ENCODE measurements at places on chromosomes 7 and 10.

GRCh38 chr10:1009071-1009494 lies 16.6 kb downstream of the IDI2 start:
- no peak for DNase-seq

DNA sequence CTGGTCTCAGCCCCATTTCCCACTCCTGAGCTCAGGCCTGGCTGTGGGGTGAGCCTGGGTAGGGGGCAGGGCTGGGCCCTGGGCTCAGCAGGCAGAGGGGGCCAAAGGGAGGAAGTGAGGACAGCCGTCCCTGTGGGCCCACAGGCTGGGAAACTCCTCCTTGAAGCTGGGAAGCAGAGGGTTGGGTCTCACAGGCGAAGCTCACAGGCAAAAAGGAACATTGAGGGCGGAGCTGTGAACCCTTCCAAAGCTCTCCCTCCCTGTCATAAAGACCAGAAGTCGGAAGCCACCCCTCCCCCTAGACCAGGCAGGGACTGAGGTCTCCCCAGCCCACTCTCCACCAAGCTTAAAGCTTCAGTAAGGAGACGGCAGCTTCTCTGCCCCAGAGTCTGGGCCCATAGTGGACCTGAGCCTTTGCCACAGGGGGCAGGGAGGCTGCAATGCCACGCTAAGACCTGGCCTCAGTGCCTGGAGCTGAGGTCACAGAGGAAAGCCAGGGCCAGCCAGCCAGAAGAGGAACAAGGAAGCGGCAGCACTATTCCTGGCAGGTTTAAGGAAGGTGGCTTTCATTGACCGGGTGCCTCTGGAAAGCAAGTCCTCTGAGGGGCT lies 1.0 kb upstream of the KCP start:
- no peak for DNase-seq

GRCh38 chr10:58856508-58857240 lies 319.8 kb upstream of the PHYHIPL start:
- no peak for DNase-seq

- DNase-seq: no peak
Measured at GRCh38 chr7:109616551-109617069, 1046.9 kb downstream of the DNAJB9 start.

DNA sequence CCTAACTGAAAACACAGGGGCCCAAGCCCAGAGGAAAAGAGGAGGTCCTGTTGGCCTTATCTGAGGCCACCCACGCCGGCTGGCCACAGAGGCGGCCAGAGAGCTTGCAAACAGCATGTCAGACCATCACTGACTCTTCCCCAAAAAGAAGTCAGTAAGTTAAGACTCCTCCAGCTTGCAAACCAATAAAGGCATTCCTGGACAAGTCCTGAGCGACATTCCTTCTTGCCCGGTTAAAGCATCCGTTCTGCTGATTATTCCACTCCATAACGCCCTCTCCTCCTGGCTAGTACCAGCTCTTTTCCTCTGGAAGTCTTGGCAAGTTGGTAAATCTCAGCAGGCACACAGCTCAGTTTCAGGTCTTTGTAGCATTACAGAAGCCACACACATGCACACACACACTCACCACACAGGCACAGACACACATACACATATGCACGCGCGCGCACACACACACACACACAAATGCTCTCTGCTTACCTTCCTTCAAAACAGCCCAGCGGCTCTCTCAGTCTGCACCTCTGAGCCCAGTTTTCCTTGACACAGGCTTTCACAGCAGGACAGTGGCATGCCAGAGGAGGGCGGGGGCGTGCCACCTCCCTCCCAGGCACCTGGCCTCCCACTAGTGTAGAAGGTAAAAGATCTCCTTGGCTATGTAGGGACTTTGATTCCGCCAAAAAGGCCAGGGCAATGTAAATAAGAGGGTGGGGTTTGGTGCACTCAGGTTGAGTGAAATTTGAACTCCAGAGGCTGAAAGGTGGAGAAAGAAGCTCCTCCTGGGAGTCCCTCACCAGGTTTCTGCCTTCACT lies 201.4 kb downstream of the TNS3 start:
- DNase-seq: peak; percentile 87

GRCh38 chr7:105926131-105926530 lies 36.9 kb upstream of the CDHR3 start:
- DNase-seq: no peak

- DNase-seq: no peak
Measured at GRCh38 chr10:120931423-120931822, 80.3 kb downstream of the WDR11 start.

DNA sequence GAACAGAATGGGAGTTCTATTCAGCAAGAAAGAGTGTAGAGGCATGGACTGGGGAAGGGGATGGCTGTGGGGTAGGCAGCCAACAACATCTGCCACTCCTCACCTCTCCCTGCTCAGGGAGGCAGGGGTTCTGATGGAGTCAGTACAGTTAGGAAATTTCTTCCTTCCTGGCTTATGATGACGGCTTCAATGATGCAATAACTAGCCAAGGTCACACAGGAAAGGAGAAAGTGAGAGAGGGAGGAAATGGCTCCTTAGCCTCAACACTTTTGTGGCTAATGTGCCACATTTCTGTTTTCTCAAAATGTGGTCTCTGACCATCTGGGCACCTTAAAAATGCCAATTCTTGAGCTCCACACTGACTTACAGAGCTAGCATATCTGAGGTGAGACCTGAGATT lies 79.3 kb upstream of the PDZD8 start:
- no peak for DNase-seq

DNA sequence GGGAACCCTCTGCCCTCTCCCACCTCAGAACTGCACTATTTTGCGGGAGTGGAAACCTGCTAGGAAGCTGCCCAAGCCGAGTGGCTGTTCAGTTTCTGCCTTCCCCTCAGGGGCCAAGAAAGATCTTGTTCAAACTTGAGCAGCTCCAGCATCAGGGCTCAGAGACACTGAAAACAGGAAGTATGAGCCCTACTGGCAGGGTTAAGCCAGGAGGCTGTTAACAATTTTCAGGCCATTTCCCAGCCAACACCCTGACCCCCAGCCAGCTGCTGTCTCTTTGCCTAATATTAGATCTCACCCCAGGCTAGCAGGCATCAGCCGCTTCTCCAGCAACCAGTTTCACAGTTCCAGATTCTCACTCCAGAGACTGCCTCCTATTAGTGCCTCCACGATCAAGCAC lies 9.2 kb downstream of the PLAU start:
- DNase-seq: no peak

DNA sequence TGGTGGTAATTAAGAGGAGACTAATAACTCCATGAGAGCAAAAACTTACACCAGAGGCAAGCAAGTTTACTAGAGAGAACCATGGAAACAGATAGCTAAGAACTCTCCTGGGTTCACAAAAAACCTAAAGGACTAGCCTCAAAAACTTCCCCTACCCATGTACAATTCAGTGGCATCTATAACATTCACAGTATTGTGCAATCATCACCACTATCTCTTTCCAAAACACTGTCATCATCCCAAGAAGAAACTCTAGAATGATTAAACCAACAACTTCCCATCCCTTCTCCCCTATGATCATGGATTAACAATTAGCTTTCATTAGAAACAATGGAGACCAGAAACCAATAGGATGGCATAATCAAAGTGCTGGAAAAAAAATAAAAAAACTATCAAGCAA lies 1038.3 kb downstream of the LRMDA start:
- DNase-seq: no peak

DNA sequence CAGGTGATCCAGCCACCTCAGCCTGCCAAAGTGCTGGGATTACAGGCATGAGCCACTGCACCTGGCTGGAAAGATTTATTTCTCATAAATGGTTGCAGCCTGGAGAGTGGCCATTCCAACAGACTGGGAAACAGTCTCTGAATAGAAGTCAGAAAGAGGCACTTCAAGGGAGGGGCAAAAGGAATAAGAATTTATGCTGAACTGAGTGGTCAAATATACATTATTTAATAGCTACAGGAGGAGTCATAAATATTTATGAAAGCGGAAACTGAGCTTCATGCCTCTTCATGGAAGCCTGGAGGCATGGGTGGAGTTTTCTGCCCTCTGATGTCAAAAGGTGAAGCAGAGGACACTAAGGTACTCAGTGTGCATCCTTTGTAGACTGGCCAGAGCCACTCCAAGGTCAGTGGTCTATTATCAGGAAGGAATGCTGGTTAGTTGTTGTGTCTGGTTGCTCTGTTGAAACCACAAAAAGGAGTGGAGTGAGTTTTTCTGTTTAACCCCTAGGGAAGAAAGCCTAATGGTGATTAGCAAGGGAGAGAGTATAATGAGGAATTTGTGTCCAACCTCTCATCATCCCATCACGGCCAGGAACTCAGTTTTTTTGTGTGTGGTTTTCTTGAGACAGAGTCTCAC lies 9.3 kb upstream of the NRBF2 start:
- no peak for DNase-seq

- DNase-seq: no peak
Measured at GRCh38 chr10:16297642-16298041, 139.2 kb upstream of the PTER start.

GRCh38 chr10:128007971-128008370 lies 101.1 kb downstream of the PTPRE start:
- no peak for DNase-seq

- no peak for DNase-seq
Measured at GRCh38 chr7:6031567-6031966, 391 bp downstream of the ANKRD61 start.

Data from large intestine (tissue), 12 donors.